ENCODE measurements at places on chromosomes 13 and 19. TPM values are rescaled to one million over a fixed set of nuclear protein-coding genes. Genes with fewer than 3 reads are reported as not detected.

ZNF729 gene
- total RNA-seq: 0.21 TPM

LAIR2 gene
- total RNA-seq: not detected

ZNF45 gene
- total RNA-seq: 20.8 TPM

TEX30 gene
- 24.6 TPM for total RNA-seq

ANKRD24 gene
- 0.49 TPM for total RNA-seq

CD79A gene
- total RNA-seq: not detected

DLEU7 gene
- not detected for total RNA-seq

CRB3 gene
- total RNA-seq: not detected

LRRC8E gene
- 11.6 TPM for total RNA-seq

ZNF835 gene
- total RNA-seq: 0.98 TPM

TEX26 gene
- total RNA-seq: not detected

Measured in A375 (cell line).